ENCODE measurements at places on chromosomes 6 and 20.

- no peak for DNase-seq
Observed at GRCh38 chr20:50813101-50813643, 18.3 kb downstream of the BCAS4 start.

GRCh38 chr6:52393780-52394179, 26.4 kb upstream of the EFHC1 start:
- no peak for DNase-seq

- DNase-seq, result no peak
Observed at GRCh38 chr6:135951169-135951568, 99.7 kb downstream of the PDE7B start.

DNA sequence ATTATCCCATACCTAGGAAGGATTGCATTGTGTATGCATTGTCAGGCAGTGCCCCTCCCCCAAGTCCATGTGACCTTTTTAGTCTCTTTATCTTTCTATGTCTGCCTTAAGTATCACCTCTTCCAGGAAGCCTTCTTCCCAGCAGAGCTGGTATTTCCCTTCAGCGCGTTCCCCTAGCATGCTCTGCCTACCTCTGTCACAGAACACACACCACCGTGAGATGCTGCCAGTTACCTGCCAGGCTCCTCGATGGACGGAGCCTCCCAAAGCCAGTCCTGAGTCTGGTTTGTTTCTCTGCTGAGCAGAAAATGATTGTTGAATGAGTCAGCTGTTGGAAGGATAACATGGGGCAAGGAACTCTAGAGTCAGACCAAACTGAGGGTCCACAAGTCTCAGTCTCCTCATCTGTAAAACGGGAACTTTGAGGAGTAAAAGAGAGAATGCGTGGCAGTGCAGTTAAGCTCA, 11.3 kb upstream of the ZNF335 start:
- no peak for DNase-seq

- peak; percentile 7 for DNase-seq
Observed at GRCh38 chr6:145848541-145848940, 33.9 kb upstream of the FBXO30 start.

- no peak for DNase-seq
Observed at GRCh38 chr6:139364302-139364981, 10.0 kb downstream of the CITED2 start.

DNA sequence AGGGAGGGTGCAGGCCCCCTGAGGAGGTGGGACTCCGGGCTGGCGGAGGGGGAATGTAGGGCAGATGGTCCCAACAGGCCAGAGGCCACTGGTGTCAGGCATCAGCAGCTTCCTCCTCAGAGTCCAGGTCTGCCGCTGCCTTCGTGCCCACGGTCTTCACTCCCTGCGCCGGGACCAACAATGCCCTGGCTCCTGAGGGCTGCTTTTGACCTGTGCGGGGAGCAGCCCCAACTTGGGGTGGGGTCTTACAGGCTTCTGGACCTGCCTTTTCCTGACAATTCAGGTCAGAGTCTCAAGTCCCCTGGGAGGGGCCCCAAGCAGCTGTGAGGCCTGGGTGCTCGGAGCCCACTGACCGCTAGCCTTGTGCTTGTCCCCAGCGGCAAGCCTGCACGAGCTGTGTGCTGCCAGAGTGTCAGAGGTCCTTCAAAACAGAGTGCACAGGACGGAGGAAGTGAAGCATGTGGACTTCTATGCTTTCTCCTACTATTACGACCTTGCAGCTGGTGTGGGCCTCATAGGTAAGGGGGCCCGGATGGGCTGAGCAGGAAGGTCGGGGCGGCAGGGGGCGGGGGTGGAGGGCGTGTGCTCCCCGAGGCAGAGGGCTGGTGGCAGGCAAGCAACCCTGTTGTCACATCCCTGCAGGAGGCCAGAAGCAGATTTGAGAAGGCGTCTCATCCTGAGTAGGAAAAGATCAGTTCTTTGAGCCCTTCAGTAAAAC, 25.3 kb upstream of the PYGB start:
- DNase-seq, result no peak

- DNase-seq, result no peak
Observed at GRCh38 chr20:50372770-50373088, 137.5 kb upstream of the PTPN1 start.

- DNase-seq, result no peak
Observed at GRCh38 chr6:56528412-56528841, 114.3 kb downstream of the DST start.

GRCh38 chr6:30847421-30847970, 36.8 kb upstream of the DDR1 start:
- DNase-seq, result no peak

GRCh38 chr20:63775096-63775978, 35.8 kb downstream of the SLC2A4RG start:
- DNase-seq, result no peak

DNA sequence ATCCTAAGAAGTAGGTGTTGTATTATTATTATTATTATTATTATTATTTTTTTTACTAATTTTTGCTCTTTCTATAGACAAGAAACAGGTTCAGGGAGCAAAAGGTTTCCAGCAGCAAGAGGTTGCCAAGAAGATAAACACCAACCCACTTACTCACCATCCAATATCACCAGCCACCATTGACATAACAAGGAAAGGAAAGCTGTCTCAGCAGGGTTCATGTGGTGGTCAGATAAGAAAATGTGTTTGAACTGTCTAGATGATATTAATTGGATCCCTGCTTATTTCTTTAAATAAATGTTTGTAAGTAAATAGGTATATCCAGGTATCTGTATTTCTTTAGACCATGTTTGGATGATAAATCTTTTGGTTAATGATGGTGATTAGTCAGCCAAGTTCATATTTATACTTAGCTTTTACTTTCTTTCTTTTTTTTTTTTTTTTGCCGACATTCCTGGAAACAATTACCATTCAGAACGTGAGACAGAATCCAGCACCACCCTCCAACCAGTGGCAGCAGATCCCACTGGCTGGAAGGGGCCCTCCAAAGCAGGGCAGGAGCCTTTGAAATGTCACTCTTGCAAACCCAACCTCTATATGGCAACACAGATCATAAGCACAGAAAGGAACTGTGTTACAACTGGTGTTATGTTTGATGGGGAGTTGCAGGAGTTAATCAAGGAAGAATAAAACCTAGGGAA, 139.2 kb upstream of the ECI2 start:
- no peak for DNase-seq

- DNase-seq, result no peak
Observed at GRCh38 chr6:7846966-7847818, 63.4 kb downstream of the TXNDC5 start.

GRCh38 chr20:15523400-15523799, 1049.8 kb downstream of the KIF16B start:
- DNase-seq, result no peak

DNA sequence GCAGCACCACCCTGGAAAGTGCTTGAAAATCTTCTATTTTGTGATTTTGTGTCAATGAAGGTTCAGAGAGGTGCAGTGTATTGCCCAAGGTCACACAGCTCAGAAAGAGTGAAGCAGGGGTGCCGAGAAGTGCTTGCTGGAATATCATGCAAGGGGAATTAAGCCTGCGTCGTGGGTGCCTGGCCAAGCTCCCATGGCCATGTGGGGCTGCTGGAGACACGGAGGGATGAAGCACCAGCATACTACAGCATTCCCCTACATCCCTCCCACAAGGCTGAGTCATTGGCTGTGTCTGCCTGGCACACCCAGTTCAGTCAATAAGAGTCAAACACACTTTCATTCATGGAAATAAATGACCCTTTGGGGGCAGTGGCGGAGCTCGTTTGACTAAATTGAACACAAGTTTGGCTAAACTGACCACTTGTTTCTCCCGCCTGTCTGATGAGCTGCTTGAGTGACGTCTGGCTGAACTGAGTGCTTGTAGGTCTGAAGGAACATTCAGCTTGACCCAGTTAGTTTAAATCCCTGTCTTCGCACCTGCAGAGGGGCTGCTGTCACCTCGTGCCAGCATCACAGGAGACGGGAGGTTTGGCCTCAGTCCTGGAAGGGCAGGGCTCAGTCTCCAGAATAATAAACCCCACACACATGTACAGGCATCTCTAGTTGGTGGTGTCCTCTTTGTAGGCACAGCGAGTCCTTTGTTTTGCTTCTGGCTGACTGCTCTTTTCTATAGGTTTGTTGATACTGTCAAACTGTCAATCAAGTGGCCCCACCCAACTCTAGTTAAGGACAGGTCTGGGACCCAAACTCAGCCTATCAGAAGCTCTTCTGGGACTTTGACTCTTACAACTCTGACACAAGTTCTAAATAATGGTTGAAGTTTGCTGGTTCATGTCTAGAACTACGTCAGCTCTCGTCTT, 8.4 kb upstream of the TGM2 start:
- peak; percentile 40 for DNase-seq

DNA sequence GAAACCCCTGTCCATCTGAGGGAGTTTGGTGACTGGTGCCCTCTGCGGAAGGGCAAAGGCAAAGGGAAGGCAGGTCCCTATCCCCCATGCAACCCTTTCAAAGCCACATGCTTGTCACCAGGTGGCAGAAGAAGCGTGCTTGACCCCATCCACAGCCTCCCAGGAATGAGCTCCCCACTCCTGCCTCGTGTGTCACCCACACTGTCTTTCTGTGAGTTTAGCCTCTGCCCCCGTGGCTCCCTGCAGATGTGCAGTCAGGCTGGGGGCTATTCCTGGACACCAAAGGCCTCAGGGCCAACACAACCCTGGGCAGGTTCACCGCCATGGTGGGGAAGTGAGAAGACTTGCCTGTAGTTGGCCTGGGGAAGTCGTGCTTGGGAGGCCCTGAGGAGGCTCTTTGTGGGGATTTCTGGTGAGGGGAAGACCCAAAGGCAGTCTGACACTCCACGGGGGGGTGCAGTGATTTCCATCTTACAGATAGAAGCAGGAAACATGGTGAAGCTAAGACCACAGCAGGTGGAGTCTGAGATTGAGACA, 16.6 kb upstream of the PCMTD2 start:
- DNase-seq, result no peak

DNA sequence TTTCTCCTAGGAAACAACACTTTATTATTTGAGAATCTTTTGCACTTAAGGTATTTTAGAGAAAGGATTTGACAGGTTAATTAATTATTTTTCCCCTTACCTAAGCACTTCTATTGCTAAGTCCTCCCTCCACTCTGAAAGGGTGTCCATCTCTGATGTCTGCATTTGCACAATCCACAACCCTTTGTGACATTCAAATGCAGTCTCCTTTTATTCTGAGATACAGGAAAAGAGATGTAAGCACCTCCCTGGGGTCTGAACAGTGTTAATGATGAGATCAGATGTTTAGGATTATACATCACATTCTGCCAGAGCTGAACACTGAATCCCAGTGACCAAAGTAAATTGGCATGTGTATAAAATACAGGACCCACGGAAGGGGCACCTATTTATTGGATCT, 864.2 kb upstream of the FLRT3 start:
- no peak for DNase-seq

GRCh38 chr20:51481341-51481914, 61.1 kb downstream of the NFATC2 start:
- no peak for DNase-seq

DNA sequence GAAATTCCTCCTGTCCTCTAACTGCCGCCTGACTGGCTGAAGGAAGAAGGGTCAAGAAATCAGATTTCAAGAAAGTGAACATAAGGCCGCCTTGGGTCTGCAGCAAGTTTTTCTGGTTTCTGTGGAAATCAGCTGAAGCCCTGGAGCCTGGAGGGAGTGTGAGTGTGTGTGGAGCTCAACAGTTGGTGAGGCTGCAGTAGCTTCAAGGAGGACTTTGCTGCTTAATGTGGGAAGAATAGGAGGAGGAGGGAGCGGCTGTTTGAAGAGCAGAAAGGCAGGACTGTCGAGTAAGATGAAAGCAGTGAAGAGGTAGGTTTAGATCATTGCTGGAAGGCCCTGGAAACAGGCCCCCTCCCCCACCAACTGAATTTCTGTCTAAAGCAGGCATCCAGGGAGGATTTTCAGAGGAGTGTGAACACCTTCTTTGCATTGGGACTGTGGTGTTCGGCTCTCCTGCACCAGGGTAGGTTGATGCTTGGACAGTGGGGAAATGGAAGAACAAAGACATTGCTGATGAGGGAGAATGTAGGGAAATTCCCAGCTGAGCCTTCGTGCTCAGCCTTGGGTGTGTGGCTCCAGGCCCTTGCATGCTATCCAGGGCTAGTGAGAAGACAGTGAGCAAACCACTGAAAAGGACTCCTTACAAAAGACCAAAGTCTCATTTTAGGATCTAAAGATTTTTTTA, 79.5 kb upstream of the VSTM2L start:
- DNase-seq, result peak; percentile 40

DNA sequence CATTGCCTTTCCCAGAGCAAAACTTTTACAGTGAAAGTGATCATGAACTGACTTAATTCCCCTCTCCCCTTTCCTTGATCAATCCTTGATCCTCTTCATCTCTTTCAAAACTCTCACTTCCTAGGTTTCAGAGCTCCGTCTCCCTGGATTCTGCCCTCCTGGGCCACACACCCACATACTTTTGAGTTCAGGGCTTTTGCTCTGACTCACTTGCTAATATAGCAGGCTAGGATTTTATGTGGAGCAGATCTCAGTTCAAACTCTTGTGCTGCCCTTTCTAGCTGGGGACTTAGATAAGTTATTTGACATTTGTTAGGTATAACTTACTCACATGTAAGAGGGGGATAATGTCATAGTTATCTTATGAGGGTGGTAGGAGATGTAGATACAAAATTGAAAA, 109.1 kb upstream of the MLIP start:
- no peak for DNase-seq

GRCh38 chr6:166223079-166223478, 55.4 kb upstream of the TBXT start:
- no peak for DNase-seq

GRCh38 chr20:20624914-20625313, 87.5 kb downstream of the RALGAPA2 start:
- DNase-seq, result peak; percentile 50

- peak; percentile 72 for DNase-seq
Observed at GRCh38 chr20:37202267-37202943, 23.1 kb upstream of the MROH8 start.

DNA sequence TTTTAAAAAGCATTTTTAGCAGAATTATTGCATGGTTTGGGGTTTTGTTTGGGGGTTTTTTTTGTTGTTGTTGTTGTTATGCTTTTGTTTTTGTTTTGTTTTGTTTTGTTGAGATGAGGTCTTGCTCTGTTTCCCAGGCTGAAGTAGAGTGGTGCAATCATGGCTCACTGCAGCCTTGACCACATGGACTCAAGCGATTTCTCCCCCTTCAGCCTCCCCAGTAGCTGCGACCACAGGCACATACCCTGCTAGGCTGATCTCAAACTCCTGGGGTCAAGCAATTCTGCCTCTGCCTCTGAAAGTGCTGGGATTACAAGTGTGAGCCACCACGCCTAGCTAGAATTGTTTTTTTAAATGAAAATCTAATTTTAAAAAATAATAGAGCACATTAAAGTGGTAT, 35.7 kb downstream of the UBR2 start:
- no peak for DNase-seq

DNA sequence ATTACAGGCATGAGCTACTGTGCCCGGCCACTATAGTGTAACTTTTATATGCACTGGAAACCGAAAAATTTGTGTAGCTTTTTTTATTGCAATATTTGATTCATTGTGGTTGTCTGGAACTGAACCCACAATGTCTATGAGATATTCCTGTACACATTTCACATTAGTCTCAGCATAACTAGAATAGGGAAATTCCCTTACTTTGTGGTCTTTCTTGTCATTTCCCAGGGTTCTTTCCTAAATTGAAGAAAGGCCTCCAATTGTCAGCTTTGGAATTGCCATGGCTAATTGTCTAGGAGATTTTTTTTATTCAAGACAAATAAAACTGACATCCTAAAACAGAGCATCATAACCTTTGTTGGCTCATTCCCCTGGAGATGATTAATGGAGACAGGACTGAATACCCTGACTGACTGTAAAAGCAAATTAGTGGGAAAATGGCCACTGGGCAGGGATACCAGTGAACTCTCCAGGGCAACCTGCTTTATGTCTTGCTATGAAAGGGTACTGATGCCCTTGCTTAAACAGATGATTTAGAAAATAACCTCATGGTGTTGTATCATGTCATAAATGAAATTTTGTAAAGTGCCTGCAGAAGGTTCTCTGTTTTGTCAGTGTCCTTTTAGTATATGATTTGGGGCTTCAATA, 576.9 kb downstream of the RFPL4B start:
- DNase-seq, result no peak

Measured in stomach (tissue), 19 donors.